GOT3 (cell line): ENCODE measurements at places on chromosomes 12 and 14.
A peak's percentile ranks its signal among the peaks of the same experiment; 100 is the strongest.

- no peak for DNase-seq
Observed at GRCh38 chr12:65963862-65964240, 139.6 kb downstream of the HMGA2 start.

DNA sequence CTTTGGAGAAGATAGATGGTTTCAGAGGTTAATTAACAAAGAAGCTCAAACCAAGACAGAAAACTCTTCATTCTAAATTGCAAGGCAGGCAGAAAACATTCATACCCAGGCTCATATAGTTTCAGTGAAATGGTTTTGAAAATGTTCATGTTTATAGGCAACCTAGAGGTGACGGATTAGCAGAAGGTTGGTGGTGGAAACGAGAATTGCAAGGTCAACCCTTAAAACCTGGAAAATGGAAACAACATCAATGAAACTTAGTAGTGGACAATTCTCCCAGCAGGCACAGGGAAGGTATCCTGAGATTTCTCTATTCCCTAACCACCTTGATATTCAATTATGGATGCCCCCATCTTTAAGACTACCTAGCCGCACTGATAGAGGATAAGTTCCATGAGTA is 965 bp downstream of the CD163 start:
- no peak for DNase-seq

DNA sequence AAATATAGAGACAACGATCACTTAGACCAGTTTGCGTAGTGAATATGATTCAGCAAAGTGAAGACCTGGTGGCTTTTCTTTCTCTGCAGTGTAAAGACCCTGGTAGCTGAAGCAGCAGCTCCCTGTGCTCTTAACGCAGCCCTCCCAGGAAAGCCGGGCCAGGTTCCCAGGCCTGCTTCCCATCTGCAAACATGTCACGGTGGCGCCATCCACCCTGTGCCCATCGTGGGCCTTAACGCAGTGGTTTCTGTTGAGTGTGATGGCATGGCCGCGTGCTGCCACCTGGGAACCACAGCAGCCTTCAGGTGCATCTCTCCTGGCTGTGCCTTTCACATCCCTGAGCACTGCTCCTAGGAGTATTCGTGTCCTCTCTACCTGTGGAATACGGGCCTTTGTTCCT is 71.5 kb downstream of the WDR20 start:
- DNase-seq: no peak

DNA sequence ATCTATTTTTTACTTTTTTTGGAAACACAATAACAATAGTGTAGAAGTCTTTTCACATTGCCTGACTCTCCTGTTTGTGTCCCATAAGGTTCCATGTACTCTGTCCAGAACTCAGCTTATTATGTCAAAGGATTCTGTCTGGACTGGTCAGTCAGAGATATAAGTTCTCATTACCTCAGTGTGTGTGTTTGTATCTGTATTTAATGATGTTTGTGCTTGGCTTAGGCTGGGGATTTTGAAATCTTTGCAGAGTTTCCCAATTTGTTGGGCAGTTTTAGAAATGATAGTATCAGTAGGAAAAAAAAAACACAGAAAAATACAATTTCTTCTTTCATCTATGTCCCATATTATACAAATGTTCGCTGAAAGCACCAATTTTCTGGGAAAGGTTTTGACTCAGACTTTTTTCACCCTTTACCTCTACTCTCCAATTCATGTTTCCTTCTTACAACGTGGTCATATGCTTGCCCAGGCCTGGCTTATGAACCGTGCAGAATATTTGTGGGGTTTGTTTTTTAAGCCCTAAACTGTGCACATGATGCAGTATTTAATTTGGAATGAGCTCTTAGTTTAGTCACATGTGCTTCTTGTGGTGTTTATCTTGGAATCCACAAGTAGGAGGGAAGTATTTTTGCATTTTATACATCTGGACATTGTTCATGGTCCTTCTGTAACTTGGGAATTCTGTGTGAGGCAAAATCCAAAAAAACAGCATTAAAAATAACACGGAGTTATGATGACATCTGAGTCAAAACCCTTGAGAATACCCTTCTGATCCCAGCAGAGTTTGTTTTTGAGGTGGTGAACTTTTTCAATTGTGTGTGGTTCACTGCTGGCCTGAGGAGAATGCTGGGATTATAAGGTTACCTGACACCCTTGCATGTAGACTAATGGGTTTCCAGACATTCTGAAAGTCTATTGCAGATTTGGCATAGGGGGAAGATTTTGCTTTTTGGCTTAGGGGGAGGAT is 121.2 kb downstream of the RAD51B start:
- DNase-seq: no peak

DNA sequence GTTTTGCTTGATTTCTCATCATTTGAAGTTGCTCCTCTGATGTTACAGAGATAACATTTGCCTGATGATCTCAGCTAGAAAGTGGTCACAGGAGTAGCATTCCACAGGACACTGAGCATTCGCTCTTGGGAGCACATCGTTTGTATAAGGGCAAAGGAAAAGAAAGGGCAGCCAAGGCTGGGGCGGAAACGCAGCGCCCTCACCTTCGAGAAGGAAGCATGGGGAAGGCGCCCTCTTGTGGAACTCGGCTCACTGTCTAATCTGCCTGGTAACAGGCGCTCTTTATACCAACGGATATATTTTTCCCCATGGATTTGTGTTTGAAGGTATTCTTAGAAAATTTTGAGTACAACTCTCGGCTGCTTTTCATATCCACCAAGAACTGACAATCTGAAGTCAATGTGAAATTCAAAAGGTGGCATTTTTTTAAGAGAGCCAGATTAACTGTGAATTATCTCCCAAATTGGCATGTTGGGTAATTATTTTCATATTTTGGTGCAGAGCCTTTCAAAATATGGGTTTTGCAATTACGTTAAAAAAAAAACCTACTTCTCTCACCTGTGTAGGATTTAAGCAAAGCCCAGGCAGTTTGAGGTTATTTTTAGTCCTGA is 172.7 kb downstream of the CAND1 start:
- DNase-seq: peak; percentile 98

DNA sequence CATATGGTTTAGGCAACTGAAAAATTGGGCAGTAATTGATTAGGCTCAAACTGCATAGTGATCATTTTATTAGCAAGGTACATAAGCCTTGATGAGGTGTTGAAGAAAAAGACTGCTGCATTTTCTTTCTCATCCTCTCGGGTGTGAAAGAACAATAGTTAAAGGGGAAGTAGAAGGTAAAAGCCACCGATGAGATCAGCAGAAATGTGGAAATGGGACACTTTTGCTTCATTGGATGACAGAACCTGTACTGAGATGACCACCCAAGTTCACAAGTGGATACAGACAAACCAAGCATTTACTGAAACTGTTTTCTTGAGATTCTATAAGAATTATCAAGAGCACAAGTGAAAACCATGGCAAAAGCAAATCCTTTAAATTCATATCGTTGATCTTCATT is 184.0 kb downstream of the TMX1 start:
- no peak for DNase-seq

DNA sequence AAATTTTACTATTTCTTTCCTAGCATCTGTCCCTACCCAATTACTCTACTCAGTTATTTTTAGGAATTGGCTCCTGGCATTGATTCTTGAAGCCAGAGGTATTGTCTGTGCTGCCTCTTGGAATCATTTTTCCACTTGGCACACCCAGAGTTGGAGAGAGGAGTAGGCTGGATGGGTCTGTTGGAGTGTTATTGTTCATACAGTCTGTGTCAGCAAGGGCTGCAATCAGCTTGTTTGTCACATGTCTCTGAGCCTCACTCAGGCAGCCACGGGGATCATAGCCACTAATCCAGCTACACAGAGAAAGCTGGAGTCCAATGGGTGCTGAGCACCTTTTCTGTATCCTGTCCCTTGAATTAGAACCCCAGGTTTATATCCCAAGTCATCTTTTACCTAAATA is 176.0 kb upstream of the DYRK2 start:
- no peak for DNase-seq

DNA sequence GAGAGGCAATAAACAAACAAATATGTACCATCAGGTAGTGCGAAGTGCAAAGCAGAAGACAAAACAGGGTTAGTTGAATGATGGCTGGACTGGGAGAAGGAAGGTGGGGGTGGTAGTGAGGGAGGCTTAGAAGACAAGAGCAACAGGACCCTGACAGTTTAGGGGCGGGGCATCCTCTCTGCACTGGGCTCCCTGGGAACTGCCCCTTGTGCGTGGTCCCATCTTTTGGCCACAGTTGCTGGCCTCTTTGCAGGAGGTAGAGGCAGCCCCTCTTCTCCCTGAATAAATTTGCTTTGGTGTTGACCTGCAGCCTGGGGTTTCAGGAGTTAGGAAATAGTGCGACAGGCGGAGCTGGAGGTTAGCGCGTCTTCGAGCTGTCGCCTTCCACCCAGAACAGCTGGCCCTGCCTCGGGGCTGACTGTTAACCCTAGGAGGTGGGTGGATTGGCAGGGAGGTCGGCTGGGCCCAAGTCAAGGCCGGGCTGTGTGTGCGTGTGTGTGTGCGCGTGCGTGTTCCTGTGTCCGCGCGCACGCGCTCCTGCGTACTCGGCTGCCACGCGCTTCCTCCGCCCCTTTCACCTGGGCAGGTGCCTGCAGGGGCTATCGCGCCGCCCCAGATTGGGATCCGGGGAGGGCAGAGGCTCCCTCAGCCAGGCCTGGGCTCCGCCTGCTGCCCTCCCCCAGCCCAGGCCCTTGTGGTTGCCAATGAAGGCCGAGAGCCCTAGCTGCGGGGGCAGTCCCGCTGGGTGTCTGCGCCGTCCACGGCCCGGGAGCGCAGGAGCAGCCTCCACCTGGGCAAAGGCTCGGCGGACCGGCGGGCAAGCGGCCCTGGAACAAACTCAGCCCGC is 180.8 kb downstream of the ADCK1 start:
- no peak for DNase-seq

GRCh38 chr12:87801860-87802720 is 227.1 kb downstream of the C12orf50 start:
- no peak for DNase-seq

GRCh38 chr14:92719890-92720323 is 28.5 kb downstream of the LGMN start:
- no peak for DNase-seq

DNA sequence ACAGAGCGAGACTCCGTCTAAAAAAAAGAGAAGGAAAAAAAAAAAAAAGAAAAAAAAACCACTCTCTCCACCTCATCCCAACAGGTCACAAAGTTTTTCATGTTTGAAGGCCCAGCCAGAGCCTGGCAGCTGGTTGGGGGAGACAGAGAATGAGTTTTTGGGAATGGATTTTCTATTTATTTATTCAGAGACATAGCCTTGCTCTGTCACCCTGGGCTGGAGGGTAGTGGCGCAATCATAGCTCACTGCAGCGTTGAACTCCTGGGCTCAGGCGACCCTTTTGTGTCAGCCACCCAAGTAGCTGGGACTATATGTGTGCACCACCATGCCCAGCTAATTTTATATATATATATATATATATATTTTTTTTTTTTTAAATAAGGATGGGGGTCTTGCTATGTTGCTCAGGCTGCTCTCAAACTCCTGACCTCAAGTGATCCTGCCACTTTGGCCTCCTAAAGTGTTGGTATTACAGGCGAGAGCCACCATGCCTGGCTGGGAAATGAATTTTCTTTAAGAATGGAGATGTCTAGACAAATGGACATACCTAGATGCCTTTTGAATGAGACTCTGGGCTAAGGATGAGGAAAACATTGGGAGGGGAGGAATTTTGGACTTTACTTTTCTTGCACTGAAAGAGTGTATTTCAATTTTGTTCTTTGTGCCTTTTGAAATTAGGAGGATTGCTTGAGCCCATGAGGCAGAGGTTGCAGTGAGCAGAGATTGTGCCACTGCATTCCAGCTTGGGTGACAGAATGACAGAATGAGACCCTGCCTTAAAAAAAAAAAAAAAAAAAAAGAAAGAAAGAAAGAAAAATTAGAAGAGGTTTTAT is 16.9 kb upstream of the PPP1R1A start:
- no peak for DNase-seq

DNA sequence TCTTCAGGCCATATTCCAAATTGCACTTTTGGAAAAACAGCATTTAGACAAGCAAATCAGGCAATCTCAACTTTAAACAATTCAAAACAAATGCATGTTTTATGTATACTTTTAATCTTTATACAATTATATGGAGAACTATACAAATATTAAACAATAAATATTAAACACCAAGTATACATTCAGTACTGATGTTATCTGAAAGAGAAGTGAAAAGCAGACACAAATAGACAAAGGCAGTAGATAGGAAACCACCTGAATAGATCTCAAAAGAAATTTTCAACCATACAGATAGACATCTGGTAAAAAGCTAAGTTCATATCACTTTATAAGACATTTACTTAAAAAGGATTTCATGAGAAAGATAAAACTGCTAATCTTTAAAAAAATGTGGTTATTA is 65.2 kb downstream of the ZC3H14 start:
- DNase-seq: no peak

DNA sequence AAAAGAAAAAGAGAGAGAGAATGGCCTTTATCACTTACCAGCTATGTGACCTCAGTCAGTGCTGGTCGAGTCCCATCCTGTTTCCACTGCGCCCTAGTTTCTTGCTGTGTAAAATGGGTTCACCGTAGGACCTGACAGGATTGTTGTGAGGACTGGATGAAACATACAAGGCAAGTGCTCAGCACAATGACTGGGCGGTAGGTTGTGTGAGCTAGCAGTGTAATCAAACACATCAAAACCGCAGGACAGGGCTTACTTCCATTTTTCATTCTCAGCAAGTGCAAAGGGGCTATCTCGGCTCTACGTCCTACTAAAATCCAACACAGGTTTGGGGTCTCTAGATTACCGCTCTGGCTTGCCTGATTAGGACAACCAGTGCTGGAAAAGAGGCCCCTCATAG is 36.4 kb upstream of the ATXN2 start:
- DNase-seq: no peak

DNA sequence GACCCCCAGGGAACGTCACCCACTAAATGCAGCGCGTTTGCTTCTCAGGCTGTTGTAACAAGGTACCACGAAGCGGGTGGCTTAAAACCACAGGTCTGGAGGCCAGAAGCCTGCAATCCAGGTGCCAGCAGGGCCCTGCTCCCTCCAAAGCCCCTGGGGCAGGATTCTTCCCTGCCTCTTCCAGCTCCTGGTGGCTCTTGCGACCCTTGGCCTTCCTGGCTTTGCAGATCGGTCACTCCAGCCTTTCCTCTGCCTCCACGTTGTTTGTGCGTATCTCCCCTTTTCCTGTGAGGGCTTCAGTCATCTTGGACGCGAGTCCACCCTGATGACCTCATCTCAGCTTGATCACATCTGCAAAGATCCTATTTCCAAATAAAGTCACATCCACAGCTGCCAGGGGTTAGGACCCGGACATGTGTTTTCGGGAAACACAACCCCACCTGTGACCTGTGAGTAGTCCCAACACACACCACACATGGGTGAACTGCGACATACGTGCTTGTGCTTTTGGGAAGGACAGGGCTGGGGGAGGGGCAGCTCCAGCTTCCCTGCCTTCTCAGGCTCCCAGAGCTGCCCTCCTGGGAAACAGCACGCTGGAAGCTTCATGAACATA is 114.5 kb upstream of the NCOR2 start:
- DNase-seq: no peak
